ENCODE measurements at places on chromosomes 2 and 18. TPM values are rescaled to one million over a fixed set of nuclear protein-coding genes. Genes with fewer than 3 reads are reported as not detected.
A peak's percentile ranks its signal among the peaks of the same experiment; 100 is the strongest.

GRCh38 chr2:84247532-84247931 lies 211.5 kb downstream of the SUCLG1 start:
- DNase-seq: no peak

GNLY gene
- 1.7 TPM for total RNA-seq

CFAP65 gene
- total RNA-seq: 1.5 TPM

- DNase-seq: no peak
Observed at GRCh38 chr2:29108225-29108624, 7.0 kb upstream of the CLIP4 start.

DNA sequence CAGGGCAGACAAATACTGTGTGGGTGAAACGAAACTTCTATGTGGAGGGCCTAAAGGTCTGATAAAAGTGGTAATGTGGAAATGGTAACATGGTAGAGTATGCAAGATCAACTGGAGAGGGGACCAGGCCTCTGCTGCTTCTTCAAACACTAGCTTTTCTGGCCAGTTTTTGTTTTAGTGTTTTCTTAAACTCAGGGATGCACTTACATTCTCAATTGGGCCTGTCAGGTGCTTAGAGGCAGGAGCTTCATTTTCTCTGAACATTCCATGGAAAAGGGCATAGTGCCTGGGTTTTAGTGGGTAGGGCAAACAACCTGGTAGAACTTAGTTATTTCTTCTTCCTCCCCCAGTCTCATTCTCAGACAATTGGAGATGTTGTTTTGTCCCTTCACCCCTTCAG lies 10.5 kb upstream of the ST3GAL5 start:
- no peak for DNase-seq

- DNase-seq: no peak
Observed at GRCh38 chr2:136247204-136247950, 129.4 kb upstream of the CXCR4 start.

EVX2 gene
- not detected for total RNA-seq

LONRF2 gene
- 0.80 TPM for total RNA-seq

DNA sequence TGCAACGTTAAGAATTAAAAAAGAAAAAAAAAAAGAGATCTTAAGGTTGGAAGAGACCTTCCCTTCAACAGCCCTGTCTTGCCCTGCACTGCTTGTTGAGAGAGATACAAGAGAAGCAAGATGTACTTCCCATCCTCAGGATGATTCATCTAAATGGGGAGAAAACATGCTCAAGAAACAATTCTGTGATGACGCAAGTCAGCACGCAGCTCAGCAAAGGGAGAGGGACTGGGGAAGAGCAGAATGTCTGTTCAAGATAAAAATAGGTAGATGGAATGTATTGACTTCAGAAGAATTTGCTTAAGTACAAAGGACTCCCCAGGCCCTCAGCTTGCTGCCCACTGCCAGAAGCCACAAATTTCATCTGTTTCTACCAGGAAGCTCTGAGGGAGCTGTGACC lies 198.2 kb upstream of the SPRED2 start:
- DNase-seq: no peak

DNA sequence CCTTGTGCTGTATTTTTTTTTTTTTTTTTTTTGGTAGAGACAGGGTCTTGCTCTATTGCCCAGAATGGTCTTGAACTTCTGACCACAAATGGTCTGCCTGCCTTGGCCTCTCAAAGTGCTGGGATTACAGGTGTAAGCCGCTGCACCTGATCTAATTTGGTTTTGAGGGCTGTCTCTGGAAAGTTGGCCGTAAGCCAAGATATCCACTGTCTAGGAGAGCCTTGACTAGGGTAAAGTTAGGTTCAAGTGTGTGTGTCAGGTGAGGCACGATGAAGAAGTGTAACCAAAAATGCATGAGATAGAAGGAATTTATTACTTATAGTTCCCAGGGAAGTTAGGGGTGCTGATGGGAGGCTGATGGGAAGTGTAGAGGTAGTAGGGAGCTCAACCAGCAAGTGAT lies 46.7 kb downstream of the INO80C start:
- no peak for DNase-seq

GRCh38 chr2:107717661-107718060 lies 109.0 kb upstream of the RGPD4 start:
- no peak for DNase-seq

GALNT14 gene
- total RNA-seq: 13.3 TPM

ZNF521 gene
- 25.6 TPM for total RNA-seq

DNA sequence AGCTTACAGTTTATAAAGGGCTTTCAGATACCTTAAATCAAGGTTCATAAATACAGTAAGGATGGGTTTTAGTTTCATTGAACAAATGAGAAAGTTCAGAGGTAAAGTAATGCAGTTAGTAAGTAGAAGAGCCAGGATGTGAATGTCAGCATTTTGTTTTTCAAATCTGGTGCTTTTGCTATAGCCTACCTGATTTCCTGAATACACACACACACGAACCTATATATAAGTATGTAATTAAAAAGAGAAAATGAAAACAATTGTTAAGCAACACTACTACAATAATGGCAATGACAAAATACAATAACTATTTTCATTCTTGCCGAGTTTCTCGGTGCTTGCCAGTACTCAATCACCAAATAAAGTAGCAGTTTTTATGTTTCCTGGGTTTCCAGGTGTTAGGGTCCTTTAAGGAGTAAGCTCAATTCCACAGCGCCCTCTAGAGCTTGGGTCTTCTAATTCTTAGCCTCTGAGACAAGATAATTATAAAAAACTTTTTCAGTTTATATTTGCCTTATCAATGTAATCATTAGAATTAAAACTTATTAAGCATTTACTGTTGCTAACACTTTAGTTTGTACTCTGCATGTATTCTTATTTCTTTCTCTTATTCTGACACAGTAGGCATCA lies 512.9 kb upstream of the ACVR2A start:
- DNase-seq: peak; percentile 62

DNA sequence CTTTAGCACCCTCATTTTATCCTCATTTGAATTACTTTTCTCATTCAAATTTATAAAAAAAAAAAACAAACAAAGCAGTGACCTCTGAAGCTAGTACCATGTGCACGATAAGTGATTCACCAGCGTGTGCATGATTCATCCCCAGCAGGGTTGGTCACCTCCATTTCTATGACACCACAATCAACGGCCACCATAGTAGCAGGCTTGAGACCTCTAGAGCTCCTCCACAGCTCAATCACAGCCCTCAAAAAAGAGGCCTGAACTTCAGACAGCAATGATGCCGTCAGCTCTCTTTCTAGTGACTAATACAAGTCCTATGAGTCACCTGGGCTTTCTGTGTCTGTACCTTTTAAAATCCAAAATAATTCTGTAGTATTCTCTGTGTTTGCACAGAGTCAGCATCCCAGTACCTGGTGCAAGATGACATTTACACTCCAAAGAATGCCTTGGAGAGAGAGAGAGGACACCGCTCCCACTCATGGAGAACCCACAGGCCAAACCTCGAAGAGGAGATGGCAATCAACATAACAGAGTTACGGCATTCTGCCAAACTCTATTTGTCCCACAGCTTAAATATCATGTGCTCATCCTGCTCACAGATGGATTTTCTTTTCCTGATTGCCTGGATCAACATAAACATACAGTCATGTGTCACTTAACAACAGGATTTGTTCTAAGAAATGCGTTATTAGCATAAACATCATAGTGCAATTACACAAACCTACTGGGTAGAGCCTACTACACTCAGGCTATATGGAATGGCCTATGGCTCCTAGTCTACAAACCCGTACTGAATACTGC lies 58.7 kb downstream of the L3MBTL4 start:
- no peak for DNase-seq

KCNG2 gene
- not detected for total RNA-seq

C2orf15 gene
- not detected for total RNA-seq

GRCh38 chr18:23283916-23284430 lies 148.7 kb downstream of the CABLES1 start:
- DNase-seq: no peak

KYNU gene
- total RNA-seq: 25.6 TPM

GRCh38 chr2:121335294-121336290 lies 50.6 kb upstream of the TFCP2L1 start:
- no peak for DNase-seq

DNA sequence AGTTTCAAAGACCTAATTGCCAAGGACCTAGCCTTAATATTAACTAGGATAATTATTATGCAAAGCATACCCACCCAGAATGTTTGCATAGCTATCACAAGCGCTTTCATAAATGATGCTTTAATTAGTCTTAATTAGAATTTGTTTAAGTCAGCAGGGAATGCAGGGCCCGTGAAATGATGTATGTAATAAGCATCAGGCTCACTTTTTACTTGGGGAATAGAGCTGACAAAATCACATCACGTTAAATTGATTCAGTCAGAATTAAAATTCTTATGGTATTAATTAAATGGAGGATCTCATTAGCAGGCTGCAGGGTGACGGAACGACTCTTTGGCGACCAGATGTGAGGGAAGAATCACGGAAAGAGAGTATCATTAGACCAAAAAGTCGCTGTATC lies 264.5 kb downstream of the GPD2 start:
- no peak for DNase-seq

GRCh38 chr18:7575465-7576028 lies 8.4 kb downstream of the PTPRM start:
- DNase-seq: no peak

IL1RL2 gene
- total RNA-seq: 2.5 TPM

DNA sequence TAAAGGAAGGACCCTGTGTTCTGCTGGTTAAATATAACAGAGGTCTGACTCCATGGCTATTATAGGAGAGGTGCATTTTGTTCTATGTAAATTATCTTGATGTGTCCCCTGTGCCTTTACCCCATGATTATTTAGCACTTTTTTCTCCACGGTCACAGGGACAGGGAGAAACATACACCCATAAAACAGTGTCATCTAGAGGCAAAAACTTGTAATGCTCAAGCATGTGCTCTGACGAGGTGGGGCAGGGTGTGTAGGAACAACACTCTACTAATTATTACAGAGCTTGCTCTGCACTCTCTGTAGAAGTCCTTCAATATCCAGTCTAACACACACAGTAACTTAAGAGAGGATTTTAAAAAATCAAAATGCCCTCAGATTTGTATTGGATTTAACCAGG lies 187.9 kb downstream of the NEDD4L start:
- DNase-seq: peak; percentile 63

TMEM178A gene
- 9.9 TPM for total RNA-seq

HOXD11 gene
- not detected for total RNA-seq

GRCh38 chr2:128330583-128330982 lies 11.9 kb upstream of the HS6ST1 start:
- no peak for DNase-seq

COLEC12 gene
- 7.6 TPM for total RNA-seq

GRCh38 chr18:21901423-21901945 lies 160.9 kb downstream of the MIB1 start:
- no peak for DNase-seq

APCDD1 gene
- 18.2 TPM for total RNA-seq

GRCh38 chr2:237184192-237184918 lies 98.7 kb downstream of the COPS8 start:
- no peak for DNase-seq

DNA sequence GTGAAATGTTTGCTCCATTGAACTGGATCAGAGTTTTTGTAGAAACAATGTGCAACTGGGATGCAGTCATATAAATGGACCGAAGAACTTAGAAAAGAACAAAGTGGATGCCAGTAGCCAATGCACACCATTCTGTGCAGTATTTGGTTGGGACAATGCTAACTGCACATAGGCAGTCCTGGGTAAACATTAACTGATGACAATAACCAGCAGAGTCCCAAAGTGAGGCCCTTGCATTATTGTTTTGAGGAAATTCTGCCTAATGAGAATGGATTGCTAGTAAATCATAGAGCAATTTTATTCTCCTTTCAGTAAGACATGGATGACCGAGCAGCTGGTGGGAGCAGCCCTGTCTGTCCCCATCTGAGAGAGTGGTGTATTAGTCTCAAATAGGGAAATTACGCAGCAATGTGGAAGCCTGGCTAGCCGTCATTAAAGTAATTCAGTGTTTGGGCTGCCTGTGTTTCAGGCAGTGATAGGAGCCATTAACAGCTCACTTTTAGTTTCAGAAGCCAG lies 94.9 kb downstream of the KCTD1 start:
- no peak for DNase-seq

- no peak for DNase-seq
Observed at GRCh38 chr2:144469798-144470197, 50.1 kb downstream of the ZEB2 start.

GRCh38 chr2:240162531-240162930 lies 22.1 kb upstream of the OTOS start:
- no peak for DNase-seq

LYPD1 gene
- total RNA-seq: 0.88 TPM

DNA sequence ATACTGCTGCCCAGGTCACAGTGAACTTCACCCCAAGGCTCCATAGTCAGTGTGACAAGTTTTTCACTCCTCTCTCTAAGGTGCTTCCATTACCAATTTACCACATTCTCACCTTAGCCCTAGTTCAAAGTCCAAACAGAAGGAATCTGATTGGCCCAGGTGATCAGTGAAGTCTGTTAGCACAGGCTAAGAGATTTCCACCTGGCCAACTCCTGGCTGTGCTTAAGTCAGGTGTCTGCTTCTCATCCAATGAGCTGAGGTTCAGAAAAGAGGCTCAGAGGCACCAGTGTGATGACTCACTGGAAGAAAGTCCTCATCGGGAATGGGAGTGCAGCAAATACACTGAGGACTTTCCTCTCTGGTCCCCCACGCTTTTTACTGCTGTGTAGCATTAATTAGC lies 164.4 kb upstream of the MGAT5 start:
- DNase-seq: no peak

GRCh38 chr2:227849906-227850305 lies 21.5 kb upstream of the DAW1 start:
- DNase-seq: no peak

- no peak for DNase-seq
Observed at GRCh38 chr2:162556996-162557395, 213.1 kb downstream of the GCA start.

- no peak for DNase-seq
Observed at GRCh38 chr2:211141646-211142045, 585.2 kb downstream of the CPS1 start.

DNA sequence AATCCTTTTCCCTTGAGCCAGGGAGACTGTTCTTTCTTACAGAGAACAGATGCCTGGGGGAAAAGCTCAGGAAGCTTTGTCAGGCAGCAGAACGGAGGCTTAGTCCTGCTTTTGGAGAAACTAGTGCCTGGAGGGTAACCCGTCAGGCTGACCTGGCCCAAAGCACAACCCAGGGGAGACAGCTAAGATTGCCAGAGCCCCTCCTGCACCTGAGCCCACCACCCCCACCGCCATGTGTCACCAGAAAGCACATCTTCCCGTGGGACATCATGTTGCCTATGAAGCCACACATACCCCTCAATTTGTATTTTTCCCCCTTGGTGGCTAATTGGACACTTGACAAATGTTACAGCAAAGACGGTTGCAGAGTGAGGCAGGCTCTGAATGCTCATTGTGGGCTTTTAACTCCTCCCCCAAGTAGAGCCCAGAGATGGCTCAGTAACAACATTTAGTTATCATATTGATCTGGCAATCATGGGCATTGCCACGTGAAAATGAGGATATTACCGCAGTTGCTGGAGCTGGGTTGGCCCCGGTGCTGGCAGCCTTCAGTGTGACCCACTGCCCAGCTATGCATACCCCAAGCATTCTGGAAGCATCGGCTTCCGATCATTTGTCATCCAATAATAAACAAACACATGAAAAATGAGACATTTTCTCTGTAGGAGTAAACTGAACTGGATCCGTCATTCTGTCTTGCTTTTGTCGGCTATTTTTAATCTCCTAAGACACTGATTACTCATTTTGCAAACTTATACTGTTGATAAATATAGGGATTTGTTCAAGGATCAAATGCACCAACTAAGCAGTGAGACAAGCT lies 229.5 kb downstream of the ATAD2B start:
- peak; percentile 10 for DNase-seq

BMP10 gene
- total RNA-seq: not detected

Data from Peyer's patch (tissue), 4 donors.